ENCODE measurements at places on chromosomes 4 and X.
A peak's percentile ranks its signal among the peaks of the same experiment; 100 is the strongest.

DNA sequence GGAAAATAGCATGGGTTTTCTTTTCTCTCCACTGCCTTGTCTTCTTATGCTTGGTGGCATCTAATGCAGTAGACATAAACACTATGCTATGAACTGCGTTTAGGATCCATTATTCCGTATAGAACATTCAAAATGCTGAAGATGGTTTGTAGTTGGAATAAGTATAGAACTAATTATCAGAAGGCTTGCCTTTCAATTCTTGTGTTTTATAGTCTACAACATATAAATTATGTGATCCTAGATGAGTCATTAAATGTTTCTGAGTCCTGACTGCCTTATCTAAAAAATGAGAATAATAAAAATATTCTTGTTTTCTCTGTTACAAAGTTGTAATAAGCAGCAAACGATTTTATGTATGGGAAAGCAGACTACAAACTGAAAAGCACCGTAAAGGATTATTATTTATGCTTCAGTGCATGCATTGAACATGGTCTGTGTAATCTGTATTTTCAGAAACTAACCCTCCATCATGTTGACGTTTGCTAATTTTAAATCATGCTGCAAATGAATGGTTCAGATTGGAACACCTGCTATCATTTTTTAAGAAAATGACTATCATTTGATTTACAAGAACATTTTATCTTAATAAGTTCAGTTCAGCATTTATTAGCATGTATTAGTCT, 335.9 kb upstream of the AADAT start:
- DNase-seq: no peak

GRCh38 chr4:40309250-40309774, 25.8 kb upstream of the CHRNA9 start:
- peak; percentile 59 for DNase-seq

DNA sequence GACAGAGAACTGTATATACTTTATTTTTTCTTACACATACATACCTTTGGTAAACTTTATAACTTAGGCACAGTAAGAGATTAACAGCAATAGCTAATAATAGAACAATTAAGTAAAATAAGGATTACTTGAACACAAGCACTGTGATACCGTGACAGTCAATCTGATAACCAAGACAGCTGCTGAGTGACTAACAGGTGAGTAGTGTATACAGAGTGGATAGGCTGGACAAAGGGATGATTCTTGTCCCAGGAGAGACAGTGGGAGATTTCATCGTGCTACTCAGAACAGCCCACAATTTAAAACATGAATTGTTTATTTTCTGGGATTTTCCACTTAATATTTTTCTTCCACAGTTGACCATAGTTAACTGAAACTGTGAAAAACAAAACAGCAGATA, 411.8 kb downstream of the PPP1R2C start:
- DNase-seq: no peak

DNA sequence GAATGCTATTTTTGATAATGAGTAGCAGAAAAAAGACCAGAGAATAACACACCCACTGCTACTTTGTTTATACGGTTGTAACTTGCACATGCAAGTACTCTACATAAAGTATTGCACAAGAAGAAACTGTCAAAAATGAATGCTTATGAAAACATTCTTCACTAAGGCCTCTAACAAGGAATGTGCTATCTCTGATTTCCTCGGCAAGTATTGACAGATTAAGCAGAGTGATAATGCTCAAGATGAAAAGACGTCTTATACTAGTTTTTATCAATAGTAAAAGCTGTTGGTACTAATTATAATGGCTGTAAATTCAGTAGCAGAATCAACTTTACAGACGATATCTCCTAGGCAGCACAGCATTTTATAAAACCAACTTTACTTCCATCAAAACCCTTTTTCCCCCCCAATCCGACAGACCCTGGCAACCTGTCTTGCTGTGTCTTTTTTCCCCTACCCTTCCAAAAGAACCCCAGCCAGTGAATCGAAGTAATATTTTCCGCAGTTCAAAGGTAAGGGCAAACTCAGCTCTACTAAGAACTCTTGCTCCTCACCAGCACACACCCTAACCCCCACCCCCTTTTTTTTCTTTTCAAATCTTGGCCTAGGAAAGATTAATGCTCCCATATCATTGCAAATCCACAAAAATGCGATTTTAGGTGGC, 1.5 kb downstream of the FRYL start:
- DNase-seq: no peak

GRCh38 chrX:41326431-41326830, 7.5 kb upstream of the DDX3X start:
- no peak for DNase-seq

- no peak for DNase-seq
Observed at GRCh38 chr4:145734031-145734430, 54.1 kb downstream of the C4orf51 start.

DNA sequence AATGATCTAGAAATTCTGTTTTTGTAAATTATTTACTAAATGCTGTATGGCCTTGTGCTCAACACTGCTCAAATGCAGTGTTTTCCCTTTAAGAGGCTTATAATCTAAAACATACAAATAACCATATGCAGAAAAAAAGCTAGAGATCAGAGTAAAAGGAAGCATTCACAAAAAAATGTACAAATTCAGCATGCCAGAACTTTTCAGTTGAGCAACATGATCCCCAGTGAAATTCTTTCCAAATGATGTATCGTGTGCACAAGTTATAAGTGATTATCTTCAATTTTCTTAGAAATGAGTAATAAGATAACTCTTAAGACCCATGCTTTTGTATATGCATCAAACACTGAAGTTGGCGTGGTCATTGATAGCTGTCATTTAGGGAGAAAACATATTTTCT, 5.0 kb downstream of the GPC3 start:
- no peak for DNase-seq

DNA sequence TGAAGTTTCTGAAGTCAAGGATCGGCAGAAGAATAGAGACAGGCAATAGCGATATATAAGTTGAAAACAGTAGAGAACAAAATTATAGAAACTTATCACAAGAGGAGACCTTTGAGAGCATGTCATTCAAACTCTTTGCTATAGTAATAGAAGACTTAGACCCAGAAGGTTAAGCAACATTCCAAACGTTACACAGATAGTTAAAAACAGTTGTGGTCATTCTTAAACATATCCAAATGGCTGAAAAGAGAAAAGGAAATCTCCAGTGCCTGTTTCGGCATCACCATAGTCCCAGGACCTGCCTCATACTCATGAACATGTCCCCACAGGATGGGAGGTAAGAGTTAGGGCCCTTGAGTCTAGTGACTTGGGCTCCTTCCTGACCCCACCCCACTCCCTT, 258.1 kb upstream of the NOCT start:
- DNase-seq: no peak

DNA sequence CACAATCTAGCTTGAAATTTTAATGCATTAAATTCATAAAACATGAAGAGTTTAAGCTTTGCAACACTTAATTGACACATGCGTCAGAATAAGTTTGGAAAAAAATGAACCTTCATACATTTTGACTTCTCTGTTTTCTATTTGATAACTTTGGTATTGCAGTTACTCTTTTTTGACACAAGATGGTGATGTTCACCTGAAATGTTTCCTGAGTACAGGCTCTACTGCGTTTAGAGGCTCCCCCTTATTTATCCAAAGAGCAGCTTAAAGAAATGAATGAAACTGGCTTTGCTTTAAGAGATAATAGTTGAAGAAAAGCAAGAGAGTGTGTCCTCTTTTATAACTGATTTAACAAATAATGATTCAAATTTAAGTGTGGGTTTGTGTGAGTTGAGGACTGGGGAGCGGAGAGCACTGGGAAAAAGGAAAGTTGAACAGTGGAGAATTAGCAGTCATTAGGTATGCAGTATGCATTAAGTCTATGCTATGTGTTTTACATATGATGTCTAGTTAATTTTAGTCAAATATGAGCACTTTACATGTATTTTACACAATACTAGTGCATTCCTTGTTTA, 180.6 kb upstream of the NUDT6 start:
- DNase-seq: no peak

DNA sequence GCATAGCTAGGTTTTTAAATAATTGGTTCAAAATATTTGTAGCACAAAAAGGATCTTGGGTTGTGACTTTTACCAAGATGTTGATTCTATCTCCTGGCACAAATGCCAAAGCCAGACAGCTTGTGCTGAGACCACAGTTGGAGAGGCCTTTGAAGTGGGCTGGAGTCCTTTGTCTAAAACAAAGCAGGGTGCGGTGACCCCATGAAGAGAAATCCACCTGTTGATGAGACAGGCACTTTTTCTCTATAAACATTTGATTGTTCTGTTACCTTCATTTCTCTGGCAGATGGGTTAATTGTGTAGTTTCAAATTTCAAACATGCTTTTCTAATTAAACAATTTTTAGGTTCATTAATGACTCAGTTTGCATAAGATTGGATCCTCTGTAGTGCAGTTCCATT, 56.7 kb downstream of the STOX2 start:
- no peak for DNase-seq

- DNase-seq: no peak
Observed at GRCh38 chrX:9899640-9900111, 67.5 kb upstream of the CLDN34 start.

DNA sequence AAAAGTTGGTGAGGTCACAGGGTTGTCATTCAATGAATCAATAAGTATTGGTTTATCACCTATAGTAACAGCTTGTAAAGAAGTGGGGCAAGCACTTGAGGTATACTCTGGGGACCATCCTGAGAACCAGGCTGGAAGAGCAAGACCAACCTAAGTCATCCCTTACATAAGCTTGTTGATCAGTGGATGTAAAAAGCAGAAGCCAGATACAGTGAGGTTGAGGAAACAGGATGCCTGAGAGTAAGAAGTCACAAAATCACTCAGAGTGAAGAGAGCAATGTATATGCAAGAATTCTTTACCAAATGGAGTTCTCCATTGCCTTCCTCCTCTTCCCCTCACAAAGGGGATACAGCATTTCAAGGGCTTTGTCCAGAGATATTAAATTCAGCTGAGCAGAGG, 76.3 kb upstream of the PACRGL start:
- DNase-seq: no peak

GRCh38 chrX:12372111-12372510, 233.8 kb downstream of the FRMPD4 start:
- no peak for DNase-seq

- DNase-seq: no peak
Observed at GRCh38 chr4:7705593-7705992, 234.1 kb downstream of the AFAP1 start.

DNA sequence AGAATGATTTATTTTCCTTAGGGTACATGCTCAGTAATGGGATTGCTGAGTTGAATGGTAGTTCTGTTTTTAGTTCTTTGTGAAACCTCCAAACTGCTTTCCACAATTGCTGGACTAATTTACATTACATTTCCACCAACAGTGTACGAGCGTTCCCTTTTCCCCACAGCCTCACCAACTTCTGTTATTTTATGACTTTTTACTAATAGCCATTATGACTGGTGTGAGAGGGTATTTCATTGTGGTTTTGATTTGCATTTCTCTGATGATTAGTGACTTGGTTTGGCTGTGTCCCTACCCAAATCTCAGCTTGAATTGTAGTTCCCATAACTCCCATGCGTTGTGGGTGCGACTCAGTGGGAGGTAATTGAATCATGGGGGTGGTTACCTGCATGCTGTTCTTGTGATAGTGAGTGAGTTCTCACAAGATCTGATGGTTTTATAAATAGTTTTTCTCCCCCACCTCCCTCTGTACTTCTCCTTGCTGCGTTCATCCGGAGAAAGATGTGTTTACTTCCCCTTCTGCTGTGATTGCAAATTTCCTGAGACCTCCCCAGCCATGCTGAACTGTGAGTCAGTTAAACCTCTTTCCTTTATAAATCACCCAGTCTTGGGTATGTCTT, 95.1 kb downstream of the GBA3 start:
- DNase-seq: no peak

- DNase-seq: no peak
Observed at GRCh38 chrX:46710927-46711623, 47.8 kb downstream of the SLC9A7 start.

GRCh38 chr4:25070545-25070944, 39.8 kb upstream of the LGI2 start:
- DNase-seq: no peak

DNA sequence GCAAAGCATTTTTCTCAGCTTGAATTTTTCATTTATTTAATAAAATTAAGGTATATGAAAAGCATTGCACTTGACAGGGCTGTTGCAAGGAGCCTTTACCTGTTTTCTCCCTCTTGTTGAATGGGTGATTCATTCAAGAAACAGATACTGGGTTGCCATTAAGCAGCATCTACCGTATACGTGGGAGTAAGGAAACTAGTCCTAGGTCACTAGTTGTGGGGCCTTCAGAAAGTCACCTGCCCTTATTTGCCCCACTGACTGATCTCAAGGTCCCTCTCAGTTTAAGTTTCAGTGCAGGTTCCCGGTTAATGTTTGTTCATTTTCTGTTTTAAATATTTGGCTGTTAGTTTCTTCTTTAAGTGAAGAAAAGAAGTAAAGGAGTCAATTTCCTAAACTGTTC, 34.0 kb downstream of the LHFPL1 start:
- DNase-seq: no peak

DNA sequence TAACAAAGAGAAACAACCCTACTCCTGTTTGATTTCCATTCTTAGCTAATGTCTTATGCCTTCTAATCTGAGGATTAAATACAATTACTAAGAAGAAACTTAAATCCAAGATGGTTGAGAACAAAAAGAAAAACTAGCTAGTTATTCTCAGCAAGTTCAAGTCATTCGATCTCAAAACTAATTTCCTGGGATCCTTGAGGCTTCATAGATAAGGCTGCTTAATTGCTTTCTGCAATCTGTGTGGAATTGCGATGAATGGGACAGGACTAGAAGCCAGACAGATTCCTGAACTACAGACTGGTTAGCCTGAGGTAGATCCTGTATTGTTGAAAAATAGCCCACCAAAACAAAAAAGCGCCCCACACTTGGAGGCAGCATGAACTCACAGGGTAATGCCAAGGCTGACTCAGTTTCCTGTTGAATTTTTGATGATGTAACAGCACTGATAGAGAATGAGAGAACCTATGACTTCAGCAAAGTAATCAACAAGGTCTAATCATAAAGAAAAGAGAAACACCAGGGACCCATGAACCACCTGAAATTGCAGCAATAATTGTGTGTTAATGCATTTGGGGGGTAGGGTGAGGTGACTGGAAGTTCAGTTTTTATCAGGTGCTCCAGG, 33.9 kb downstream of the KLHL15 start:
- no peak for DNase-seq

DNA sequence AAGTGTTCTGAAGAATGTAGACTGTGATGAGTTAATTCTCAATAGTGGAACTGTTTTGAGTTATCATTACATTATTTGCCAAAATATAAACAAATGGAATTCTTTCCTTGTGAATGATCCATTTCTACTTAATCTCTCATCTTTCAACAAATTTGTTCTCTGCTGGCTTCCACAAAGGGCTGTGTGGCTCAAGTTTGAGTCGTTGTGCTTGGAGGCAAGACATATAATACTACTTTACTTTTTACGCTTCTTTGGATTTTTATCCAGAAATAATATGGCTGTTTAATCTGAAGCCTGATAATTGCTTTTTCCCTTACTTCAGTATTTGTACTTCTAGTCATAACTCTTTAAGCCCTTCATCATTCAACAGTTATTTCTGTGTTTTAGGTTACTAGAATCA, 169.5 kb downstream of the ARHGAP10 start:
- DNase-seq: no peak

- no peak for DNase-seq
Observed at GRCh38 chr4:133618963-133619362, 469.9 kb downstream of the PCDH10 start.

GRCh38 chr4:8478801-8479744, 38.5 kb downstream of the TRMT44 start:
- DNase-seq: no peak

GRCh38 chr4:107615809-107616208, 104.2 kb downstream of the PAPSS1 start:
- no peak for DNase-seq

- DNase-seq: no peak
Observed at GRCh38 chrX:30414144-30414543, 105.0 kb upstream of the NR0B1 start.

GRCh38 chr4:153916273-153916755, 127.4 kb upstream of the SFRP2 start:
- DNase-seq: no peak
